NCI-H460 (cell line): ENCODE measurements at places on chromosomes 5 and 9.

- DNase-seq: no peak
These were observed 86.3 kb downstream of the NLN start for GRCh38 chr5:65808251-65808741.

- no peak for DNase-seq
These were observed 281.5 kb downstream of the GADD45G start for GRCh38 chr9:89886281-89886700.

- DNase-seq: no peak
These were observed 96.2 kb upstream of the ICE1 start for GRCh38 chr5:5326115-5326758.

- DNase-seq: no peak
These were observed 38.1 kb upstream of the IL17B start for GRCh38 chr5:149416987-149417710.

- no peak for DNase-seq
These were observed 55.9 kb downstream of the ADAM19 start for GRCh38 chr5:157519579-157520253.

GRCh38 chr9:78595200-78595945, 298.4 kb downstream of the PSAT1 start:
- no peak for DNase-seq

GRCh38 chr5:39992617-39993202, 567.9 kb upstream of the DAB2 start:
- DNase-seq: no peak

- no peak for DNase-seq
These were observed 17.1 kb downstream of the CTNNA1 start for GRCh38 chr5:138770291-138770690.

DNA sequence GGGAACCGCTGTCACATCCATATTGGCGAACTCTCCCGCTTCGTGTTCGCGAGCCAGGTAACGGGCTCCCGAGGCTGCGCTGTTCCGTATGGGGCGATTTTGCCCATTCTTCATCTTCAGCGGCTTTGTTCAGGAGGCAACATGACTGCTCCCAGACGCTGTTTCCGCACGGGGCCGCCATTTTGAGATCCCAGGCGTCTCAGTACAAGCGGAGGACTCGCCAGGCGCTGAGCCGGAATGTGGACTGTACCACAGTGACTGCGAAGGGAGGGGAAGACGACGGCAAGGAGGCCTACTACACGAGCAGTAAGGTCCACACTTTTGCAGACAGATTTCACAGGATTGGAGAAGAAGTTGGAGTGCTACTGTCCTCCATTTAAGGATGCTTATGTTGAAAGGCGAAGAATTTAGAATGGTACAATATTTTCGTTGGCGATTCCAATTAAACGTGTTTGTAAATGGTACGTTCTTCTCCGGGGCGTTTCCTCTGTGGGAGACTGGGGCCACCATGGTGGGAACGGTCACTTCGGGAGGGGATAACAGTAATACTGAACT, 41.6 kb upstream of the ZNF300 start:
- DNase-seq: no peak

DNA sequence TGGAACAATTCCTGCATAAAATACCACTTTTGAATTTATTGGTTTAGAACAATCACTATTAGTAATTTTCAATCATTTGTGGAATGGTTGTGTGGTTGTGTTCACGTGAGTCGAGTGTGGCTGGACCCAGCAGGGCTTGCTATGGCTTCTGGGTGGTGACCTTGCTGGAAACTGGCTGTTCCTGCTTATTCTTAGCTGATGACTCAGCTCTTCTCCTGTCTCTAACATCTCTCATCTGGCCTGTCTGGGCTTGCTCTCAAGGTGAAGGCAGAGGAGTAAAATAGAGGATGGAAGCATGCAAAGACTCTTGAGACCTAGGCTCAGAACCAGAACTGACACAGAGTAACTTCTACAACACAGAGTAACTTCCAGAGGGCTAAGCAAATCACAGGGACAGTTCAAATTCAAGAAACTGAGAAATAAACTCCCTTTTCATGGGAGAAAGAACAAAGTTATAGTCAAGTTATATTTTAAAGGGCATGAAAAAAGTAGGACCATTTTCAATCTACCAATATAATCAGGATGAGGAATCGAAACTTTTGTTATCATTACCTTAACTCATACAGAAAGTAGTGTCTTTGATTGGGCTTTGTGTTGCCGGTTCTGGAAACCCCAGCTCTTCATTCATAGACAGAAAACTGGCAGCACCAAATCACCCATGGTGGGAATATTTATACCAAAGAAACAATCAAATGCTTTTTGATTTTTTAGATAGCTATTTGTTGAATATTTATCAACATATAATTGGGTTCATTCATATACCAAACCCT, 665.1 kb downstream of the CDH18 start:
- peak; percentile 22 for DNase-seq

DNA sequence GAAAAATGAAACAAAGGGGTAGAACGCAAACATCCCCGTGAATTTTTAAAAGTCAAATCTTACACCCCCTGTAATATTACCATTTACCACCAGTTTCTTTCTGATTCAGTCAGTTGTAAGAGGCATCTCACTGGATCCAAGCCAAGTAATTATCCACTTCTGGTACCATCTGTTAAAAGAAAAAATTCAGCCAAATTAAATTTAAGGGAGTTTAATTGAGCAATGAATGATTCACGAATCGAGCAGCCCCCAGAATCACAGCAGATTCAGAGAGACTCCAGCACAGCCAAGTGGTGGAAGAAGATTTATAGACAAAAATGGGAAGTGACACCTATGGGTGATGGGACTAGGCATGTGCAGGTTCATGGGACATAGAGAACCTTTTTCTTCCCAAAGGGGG, 29.9 kb upstream of the MTMR12 start:
- DNase-seq: no peak

- no peak for DNase-seq
These were observed 44.3 kb upstream of the SLC12A7 start for GRCh38 chr5:1156033-1156753.

DNA sequence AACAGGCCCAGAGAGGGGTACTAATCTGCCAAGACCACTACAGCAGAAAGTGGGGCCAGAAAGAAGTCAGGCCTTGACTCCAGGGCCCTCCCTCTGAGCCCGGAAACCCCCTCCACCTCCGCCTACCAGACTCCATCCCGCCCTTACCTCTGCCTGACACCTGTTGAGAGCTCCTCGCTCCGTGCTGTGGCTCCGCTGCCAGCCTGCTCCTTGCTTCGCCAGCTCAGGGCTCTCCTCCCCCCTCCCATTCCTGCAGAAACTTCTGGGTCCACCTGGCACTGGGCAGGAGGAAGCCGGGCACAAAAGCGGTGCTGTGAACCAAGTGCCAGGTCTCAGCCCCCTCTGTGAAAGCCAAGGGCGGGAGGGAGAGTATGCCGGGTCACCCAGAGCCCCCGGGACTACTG, 6.4 kb upstream of the ST6GALNAC6 start:
- DNase-seq: no peak

GRCh38 chr5:73311291-73312110, 137.1 kb downstream of the FOXD1 start:
- no peak for DNase-seq

- DNase-seq: no peak
These were observed 32.1 kb downstream of the MCTP1 start for GRCh38 chr5:95252801-95253200.

DNA sequence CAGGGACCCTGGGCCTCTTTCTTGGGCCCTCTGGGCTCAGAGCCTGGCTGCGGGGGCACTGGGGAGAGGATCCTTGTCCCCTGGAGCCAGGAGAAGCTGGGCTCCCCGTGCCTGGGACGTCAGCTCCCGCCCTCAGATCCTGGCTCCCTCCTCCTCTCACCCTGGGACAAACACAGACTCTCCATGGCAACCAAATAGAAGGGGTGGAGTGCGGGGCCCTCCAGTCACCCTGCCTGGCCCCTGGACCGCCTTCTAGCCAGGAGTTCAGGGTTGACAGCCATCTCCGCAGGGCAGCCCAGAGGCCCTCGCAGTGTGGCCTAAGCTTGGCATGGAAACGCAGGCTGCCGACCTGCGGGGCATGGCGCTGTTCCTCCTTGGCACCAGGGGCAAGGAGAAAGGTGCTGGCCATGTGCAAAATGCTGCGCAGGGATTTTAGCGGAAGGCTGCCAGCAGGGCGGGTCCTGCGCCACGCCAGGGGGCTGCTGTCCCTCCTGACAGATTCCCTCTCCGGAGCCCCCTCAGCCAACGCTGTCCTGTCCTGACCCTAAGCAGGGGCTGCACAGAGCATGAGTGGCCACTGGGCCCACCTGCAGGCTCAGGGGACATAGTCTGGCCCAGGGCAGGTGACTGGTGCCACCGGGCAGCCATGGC, 1.0 kb downstream of the ZDHHC11 start:
- no peak for DNase-seq

DNA sequence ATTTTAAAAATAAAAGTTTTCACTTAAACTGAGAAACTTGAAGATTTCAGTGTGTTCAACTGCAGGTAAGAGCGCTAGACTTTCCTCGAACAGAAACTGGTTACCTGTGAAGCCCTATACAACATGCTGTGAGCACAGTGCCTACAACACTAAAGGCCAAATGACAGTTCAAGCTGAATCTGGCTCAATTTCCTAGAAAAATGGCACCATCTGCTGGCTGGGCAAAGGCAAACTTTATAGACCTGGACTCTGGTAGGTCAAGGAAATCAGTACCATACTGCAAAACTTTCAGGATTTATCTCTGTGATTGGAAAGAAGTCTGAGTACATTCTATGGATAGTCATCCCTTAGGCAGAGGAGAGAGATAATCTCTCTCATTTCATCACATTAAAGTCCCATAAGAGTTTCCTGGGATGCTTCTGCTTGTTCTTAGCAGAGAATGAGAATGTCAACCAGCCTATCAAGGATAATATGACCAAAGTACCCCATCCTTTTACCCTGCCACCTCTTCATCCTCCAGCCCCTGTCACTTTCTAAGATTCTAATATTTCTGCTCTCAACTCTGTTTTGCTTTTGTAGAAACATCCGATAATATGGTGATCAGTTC, 31.8 kb upstream of the FOXB2 start:
- peak; percentile 54 for DNase-seq

- DNase-seq: no peak
These were observed 190.0 kb downstream of the CCDC192 start for GRCh38 chr5:127893232-127893631.

DNA sequence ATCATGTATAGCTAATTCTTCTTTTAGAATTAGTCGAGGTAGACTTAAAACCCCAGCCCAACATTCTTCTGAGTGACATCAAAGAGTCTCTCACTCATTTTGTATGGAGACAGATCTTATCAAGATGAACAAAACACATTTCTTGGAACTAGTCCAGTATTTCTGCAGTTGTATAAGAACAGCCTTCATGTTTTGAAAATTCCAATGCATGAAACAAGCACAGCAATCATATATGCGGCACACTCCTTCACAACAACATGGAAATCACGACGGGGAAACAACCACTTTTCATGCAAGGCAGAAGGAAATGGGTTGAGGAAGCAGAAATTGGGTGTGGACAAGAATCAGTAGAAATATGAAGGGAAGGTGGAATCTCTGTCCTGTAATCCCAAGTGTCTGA, 113.8 kb downstream of the PLK2 start:
- no peak for DNase-seq

- DNase-seq: no peak
These were observed 341.7 kb upstream of the TYRP1 start for GRCh38 chr9:12351293-12352044.

- no peak for DNase-seq
These were observed 217.6 kb downstream of the NFIB start for GRCh38 chr9:14096258-14096922.

DNA sequence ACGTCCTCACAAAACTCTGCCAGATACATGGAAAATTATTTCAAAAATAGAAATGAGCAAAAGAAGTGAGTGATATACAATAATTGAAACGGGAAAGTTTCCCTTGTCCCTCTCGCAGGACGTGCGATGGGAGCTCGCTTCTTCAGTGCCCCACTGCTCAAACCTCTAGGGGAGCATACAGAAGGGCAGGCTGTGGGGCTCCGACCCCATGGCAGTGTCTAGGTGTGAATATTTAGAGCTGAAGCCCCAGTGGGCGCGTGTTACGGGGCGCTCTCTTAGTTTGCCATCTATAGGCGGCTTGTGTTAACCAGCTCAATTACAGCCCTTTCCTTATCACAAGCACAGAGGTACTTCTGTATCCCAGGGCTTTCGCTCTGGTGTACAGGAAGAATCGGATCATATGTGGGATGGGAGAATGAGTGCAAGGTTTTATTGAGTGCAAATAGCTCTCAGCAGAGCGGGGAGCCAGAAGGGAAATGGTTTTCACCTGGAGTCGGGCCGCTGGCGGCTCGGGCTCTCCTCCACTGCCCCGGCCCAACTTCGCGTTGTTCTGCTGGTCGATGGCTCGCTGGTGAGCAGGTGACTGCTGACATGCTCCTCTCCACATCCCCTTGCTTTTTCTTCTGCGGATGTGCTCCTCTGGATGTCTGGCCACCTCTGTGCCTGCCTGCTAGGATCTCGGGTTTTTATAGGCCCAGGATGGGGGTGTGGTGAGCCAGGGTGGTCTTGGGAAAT, 334.0 kb upstream of the PTPRD start:
- DNase-seq: no peak

GRCh38 chr9:113786071-113786470, 90.0 kb upstream of the ZNF618 start:
- DNase-seq: no peak

DNA sequence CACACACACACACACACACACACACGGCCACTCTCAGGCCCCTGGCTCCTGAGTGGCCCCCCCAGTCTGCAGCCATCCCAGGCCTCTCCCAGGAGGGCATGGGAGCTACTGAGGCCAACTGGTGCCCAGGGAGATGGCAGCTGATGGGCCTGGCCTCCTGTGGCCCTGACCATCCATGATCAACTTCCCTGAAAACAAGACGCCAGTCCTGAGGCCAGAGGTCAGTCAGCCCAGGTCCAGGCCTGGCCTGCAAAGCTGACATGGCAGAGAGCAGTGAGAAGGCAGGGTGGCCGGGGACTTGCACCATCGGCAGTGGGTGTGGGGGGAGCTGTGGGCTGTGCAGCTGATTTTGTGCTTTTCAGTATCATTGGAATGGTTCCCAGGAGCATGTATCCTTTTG, 47.0 kb downstream of the SARDH start:
- no peak for DNase-seq

DNA sequence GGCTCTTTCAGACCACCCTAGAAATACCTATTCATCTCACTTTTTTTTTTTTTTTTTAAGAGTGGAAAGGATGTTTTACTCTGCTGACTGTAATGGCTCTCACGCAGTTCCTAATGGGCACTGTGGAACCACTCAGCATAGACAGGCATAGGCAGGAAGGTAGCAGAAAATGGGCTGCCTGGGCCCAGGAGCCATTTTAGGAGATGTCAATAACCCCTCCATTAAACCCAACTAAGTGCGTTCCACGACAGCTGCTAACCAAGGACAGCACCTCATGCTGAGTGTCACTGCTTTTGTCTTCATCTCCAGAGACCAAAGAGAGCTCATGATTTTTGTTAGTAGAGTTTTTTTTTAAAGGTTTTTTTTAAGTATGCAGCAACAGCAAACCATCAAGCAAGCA, 15.3 kb downstream of the MAP1B start:
- no peak for DNase-seq

DNA sequence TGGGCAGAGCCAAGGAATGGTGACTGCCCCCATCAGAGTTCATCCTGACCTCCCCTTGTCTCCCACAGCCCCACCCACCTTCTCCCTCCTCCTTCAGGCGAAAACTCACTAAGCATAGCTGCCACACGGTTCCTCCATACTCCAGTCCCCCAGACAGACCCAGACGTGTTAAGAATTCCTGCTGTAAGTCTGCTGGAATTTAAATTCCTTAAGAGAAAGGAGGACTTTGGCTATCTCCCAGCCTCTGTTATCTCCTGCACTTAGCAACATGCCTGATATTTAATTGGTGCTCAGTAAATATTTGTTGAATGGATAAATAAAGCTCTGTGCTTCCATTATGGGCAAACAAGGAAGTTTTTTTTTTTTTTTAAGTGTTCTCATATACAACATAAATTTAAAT, 213.7 kb downstream of the RFK start:
- no peak for DNase-seq

GRCh38 chr5:96753848-96754247, 53.9 kb downstream of the ERAP1 start:
- no peak for DNase-seq
